SJCRH30 (cell line): ENCODE measurements at places on chromosomes 5 and 9.

DNA sequence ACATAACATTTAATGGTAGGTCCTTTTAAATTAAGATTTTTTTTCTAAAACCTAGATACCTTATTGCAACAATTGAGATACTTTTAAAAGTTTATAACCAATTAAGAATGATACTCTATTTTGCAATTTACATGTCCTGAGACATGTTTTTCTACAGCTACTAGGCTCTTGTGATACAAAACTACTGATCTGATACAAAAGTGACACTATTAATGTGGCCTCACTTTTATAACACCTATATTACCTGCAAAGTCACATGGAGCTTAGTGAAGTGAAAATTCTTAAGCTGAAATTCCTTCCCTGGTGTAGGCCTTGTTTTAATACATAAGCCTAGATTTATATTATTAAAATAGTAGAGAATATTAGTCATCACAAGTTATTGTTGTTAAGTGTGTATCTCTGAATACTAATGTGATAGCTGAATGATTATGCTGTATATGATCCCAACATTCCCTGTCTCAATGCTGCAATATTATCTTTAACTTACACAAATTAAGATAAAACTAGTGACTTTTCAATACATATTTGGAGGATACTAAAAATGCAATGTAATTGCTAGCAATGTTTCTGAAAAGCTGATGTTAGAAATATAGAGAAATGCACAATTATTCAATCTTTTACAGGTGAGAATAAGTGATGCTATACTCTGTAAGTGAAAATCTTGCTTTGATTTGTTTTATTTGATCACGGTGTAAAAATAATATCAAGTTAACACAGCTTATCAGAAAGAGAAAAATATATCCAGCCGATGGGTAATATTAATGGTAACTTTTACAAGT lies 2.6 kb downstream of the NFIB start:
- H3K27ac ChIP-seq = peak overlapping the region; percentile 95
- peaks cover 14% of the 10 kb centered on the region for H3K4me1 ChIP-seq
- H3K4me3 ChIP-seq = peak overlapping the region; percentile 79

GRCh38 chr9:110942522-110942921 lies 95.7 kb downstream of the LPAR1 start:
- peak; percentile 58 for DNase-seq
- no peak overlapping the region for H3K27ac ChIP-seq
- no peak overlapping the region for H3K4me3 ChIP-seq
- H3K27me3 ChIP-seq = no peaks in the 10 kb centered on the region
- peaks cover 12% of the 10 kb centered on the region for H3K4me1 ChIP-seq
- peaks cover 7% of the 10 kb centered on the region for H3K36me3 ChIP-seq

DNA sequence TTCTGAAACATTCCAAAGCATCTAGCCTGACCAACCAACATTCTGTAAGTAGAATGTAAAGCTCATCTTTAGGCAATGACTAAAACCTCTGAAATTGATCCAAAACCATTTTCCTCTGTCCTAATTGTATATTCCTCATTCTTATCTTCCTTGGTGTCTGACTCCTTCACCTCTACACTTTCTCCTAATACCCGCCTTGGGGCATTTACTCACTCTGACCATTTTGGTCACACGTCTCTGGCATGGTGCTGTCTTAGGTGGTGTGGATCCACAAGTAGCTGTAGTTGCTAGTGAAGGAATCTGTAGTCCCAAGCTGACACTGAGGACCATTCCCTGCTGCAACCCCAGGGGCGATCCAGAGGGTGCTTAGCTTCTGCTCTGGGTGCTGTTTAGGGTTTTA lies 40.8 kb upstream of the LMNB1 start:
- no peak for DNase-seq
- H3K4me1 ChIP-seq = peaks cover 13% of the 10 kb centered on the region
- H3K36me3 ChIP-seq = no peaks in the 10 kb centered on the region
- no peak overlapping the region for H3K4me3 ChIP-seq
- H3K27me3 ChIP-seq = no peaks in the 10 kb centered on the region

DNA sequence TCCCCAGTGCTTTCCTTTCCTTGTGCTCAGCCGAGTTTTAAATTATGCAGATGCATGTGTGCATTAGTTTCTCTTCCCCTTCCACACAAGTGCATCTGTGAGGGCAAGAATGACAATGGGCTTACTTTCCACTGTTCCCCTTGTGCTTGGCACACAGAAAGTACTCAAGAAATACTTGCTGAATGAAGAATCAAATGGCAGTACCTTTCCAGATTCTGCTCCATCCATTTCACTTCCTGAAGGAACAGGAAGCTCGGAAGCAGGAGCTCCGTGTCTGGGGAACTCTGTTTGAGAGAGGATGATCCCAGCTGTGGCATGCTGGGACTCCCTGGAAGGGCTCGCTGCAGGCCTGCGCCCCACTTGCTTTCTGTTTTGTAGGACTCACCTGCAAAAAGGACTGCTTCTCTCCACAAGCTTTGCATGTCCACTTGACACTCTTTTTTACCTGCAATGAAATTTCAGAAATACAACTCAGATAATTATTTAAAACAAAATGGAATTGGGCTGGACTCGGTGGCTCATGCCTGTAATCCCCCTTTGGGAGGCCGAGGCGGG lies 5.5 kb downstream of the MRNIP start:
- H3K36me3 ChIP-seq = peaks cover 18% of the 10 kb centered on the region
- no peaks in the 10 kb centered on the region for H3K4me1 ChIP-seq
- no peak for DNase-seq
- no peak overlapping the region for H3K4me3 ChIP-seq
- no peak overlapping the region for H3K27ac ChIP-seq
- H3K27me3 ChIP-seq = no peaks in the 10 kb centered on the region

- no peaks in the 10 kb centered on the region for H3K4me1 ChIP-seq
- no peak for DNase-seq
- H3K36me3 ChIP-seq = peaks cover 3% of the 10 kb centered on the region; the same call in 1 of the 2 replicates
- no peaks in the 10 kb centered on the region for H3K27me3 ChIP-seq
Observed at GRCh38 chr9:124365036-124365435, 50.2 kb downstream of the PSMB7 start.

GRCh38 chr5:171808951-171809350 lies 23.3 kb downstream of the SMIM23 start:
- no peaks in the 10 kb centered on the region for H3K36me3 ChIP-seq
- H3K27me3 ChIP-seq = peaks cover 10% of the 10 kb centered on the region; the same call in 1 of the 2 replicates
- H3K4me1 ChIP-seq = peaks cover 3% of the 10 kb centered on the region; the same call in 1 of the 2 replicates
- H3K27ac ChIP-seq = no peak overlapping the region
